Activated T-cell treated with anti-CD3 and anti-CD28 coated beads, Interleukin-2, amount 50 U/mL, for 24 hours (primary cell): ENCODE measurements at places on chromosomes 3 and 15.

DNA sequence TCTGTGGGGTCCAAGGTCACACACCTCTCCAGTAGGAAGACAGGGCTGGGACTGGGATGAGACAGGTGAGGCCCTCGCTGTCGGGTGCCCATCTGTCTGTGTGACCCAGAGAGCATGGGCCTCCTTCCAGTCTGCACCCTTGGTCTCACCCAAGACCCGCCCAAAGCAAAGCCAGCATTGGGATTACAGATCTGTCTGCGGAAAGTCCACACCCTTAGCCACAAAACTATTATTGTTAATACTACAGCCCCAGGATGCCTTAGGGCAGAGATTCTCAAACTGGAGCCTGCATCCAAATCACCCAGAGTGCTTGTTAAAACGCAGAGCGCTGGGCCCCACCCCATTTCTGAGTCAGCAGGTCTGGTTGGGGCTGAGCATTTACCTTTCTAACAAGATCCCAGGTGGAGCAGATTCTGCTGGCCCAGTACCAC, 58.5 kb upstream of the ZNF148 start:
- no peak for DNase-seq

- DNase-seq = no peak
Observed at GRCh38 chr3:143314251-143315093, 194.9 kb downstream of the CHST2 start.

- no peak for DNase-seq
Observed at GRCh38 chr3:28850186-28850585, 430.7 kb upstream of the RBMS3 start.

DNA sequence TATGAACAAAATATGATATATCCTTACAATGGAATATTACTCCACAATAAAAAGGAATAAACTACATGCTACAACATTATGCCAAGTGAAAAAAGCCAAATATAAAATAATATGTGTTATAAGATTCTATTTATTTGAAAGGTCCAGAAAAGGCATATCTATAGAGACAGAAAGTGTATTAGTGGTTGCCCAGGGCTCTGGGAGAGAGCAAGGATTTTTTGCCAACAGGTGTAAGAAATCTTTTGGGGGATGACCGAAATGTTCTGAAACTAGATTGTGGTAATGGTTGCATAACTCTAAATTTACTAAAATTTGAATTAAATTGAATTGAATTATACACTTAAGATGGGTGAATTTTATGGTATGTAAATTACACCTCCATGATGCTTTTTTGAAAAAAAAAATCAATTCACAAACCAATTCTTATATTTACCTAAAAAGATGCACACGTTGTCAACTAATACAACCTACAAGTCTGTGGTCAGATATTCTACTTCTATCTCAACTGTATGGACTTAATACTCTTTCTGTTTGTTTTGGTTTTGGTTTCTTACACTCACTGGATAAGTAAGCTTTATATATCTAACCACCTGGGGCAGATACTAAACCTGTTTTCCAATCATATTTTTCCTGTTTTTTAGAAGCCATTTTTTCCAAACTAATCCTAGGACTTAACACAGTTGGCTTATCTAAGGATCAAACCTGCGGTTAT, 75.8 kb downstream of the FBN1 start:
- DNase-seq = no peak

GRCh38 chr3:140219923-140220452, 285.0 kb downstream of the CLSTN2 start:
- no peak for DNase-seq

DNA sequence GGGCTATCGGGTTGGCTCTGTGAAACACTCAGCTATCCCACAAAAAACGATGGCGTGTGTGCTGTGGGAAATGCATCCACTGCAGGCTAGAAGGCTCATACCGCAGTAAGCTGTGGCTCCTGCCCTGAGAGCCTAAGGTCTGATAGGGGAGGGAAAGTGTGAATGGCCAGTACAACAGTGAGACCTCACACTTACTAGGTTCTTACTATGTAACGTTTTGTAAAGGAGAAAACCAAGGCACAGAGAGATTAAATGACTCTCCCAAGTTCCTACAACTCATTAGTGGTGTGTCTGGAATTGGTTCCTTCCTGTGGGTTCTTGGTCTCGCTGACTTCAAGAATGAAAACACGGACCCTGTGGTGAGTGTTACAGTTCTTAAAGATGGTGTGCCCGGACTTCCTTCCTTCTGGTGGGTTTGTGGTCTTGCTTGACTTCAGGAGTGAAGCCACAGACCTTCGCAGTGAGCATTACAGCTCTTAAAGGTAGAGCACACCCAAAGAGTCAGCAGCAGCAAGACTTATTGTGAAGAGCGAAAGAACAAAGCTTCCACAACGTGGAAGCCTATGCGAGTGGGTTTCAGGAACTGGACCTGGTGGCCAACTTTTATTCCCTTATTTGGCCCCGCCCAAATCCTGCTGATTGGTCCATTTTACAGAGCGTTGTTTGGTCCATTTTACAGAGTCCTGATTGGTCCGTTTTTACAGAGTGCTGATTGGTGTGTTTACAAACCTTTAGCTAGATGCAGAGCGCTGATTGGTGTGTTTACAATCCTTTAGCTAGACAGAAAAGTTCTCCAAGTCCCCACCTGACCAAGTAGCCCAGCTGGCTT, 161.7 kb downstream of the POLR2M start:
- no peak for DNase-seq

DNA sequence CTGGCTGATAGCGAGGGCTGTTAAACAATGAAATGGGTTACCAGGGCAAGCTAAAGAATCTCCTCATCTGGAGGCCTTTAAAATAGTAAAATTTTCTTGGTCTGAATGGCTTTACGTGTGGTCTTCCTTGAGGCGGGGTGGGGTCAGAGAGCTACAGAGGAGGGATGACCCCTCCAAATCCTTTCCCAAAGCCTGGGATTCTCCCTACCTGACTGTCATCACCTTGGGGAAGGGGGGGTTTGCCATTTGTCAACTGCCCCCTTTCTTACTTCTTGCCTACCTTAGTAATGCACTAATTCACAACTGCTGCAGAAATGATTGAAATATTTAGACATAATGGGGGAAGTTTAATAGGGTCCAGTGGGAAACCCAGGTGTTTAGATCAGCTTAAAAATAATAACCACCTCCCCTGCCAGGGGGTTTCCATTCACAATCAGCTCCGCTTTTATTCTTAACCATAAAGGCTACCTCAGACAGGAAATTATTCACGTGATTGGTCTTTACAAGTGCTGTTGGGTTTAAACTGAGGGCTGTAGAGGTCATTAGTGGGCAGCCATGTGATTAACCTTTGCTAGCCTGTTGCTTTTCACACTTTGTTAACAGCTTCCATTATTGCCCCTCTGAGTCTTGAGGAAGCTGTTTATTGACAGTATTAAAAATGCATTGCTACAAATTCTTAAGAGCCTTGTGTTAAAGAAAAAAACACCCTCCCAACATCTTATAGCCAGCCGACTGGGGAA, 276.5 kb upstream of the ATP11B start:
- DNase-seq = no peak

DNA sequence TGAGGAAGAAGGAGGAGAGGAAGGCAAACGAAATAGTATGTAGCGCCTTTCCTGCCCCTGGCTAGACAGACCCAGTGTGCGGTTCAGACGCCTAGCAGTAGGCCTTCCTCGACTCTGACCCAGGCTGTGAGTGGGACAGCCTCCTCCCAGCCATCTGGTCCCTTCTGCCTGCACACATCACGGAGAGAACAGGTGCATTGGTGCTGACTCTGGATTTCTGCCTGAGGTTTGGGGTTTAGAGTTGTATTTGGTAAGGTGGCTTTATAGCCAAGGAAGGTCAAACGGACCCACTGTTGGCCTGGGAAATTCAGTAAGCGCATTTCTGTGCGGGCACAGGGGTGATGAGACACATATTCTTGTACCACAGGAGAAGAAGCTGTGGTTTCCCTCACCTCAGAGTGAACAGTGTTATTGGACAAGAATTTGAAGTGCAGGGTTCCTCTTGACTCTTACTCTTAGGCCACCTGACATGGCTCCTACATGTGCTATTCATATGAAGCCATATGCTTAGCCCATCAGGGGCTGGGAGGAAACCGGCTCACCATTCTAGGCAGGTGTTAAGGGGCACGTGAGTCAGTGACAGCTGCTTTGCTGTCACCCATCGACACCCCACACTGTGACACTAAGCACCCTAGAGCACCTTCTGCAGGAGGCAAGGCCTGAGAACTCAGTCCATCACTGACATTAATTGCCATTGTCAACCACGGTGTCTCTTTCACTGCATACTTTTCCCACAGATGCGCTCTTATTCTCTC, 143.3 kb downstream of the CHDH start:
- DNase-seq = no peak

DNA sequence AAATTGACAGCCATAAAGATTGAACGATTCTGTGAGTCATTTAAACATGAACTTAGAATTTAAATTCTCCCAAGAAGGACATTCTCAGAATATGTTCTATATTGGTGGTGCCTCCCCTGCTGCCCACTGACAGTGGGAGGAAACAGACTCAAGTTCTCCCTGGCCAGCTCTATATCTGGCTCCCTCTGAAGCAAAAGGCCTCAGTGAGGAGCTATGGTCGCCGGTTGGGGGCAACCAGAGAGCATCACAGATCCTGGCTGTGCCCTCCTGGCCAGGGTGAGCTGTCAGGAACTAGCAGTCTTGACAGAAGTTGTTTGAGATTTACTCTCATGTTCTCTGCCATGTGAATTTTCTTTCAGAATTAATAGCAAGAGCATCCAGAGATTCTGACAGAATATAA, 285.5 kb downstream of the NTRK3 start:
- no peak for DNase-seq

DNA sequence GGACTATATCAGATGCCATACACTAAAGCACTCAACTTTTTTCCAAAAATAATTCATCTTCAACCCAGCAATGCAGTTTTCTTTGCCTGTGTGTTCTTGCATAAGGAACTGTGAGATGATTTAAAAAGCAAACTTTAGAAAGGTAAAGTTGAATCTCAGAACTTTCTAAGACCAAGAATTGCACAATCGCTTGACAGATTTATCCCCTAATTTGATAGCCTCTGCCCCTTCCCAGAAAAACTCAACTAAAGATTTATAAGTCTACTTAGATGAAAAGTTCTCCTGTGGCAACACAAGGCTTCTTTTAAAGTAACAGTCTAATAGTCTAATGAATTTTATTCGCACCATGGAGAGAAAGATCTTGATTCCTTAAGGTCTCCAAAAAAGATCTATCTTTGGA, 259.3 kb downstream of the MAGI1 start:
- no peak for DNase-seq

GRCh38 chr3:179949412-179949811, 87.3 kb downstream of the PEX5L start:
- no peak for DNase-seq

DNA sequence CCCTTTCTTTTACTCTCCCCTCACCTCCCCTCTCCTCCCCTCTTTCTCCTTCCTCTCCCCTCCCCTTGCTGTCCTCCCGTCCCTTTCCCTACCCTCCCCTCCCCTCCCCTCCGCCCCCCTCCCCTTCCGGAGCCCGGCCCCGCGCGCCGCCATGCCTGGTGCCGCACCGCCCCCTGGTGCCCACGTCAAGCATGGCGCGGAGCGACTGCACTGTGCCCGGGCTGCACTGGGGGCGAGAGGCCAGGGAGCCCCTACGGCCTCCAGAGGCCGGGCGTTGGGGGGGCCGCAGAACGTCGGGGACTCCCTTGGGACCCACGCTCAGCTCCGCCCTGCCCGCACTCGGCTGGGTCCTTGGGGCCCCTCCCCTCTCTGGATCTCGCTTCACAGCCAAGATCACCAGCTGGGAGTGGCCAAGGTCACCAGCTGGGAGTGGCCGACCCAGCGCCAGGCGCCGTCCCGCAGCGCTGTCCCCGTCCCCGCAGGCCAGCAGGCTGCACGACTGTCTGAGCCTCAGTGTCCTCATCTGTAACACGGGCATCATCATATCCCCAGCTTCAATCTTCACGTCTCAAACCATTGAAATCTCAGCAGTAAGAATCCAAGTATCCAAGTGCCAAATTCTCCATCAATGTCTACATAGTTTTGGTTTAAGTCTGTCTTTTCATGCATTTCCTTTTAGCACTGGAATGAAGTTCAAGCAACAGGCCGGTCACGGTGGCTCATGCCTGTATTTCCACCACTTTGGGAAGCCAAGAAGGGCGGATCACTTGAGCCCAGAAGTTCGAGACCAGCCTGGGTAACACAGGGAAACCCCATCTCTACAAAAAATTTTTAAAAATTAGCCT, 42.5 kb downstream of the TPRA1 start:
- peak; percentile 90 for DNase-seq

- no peak for DNase-seq
Observed at GRCh38 chr3:155995525-155996370, 124.6 kb upstream of the KCNAB1 start.

DNA sequence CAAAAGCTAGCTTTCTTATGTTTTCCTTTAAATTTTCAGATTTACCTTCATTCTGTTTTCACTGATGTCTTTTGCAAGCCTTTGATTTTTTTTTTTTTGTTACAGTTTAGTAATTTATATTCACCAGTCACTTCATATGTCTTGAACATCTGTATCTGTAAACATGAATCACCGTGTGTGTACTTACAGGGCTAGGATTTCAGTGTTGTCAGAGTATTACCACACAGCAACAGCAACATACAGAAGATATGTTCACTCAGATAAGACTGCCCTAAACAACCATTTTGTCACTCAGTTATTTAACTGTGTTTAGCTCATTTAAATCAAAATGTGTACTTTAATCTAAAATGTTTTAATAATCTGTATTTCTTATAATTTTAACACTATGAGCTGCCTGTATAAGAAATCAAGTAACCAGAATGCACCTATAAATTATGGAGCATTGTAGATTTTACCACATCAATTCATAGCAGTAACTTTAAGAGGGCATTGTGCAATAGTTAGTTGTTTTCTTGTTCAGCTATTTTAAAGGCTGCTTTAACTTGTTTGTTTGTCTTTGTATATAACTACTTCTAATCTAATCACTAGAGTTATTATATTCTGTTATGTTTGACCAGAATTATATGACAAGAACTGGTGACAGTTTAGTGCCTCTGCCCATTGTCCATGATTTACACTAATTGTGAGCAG, 50.4 kb downstream of the GHSR start:
- no peak for DNase-seq

GRCh38 chr3:160225176-160226025, at the start of gene C3orf80:
C3orf80 (plus strand) TSS chr3:160225422; CDS start chr3:160225636, 214 bp downstream.
- DNase-seq = peak; percentile 69

GRCh38 chr3:64070704-64071103, 47.4 kb upstream of the PSMD6 start:
- DNase-seq = no peak

GRCh38 chr3:104523136-104523535, 843.6 kb upstream of the ALCAM start:
- DNase-seq = no peak

DNA sequence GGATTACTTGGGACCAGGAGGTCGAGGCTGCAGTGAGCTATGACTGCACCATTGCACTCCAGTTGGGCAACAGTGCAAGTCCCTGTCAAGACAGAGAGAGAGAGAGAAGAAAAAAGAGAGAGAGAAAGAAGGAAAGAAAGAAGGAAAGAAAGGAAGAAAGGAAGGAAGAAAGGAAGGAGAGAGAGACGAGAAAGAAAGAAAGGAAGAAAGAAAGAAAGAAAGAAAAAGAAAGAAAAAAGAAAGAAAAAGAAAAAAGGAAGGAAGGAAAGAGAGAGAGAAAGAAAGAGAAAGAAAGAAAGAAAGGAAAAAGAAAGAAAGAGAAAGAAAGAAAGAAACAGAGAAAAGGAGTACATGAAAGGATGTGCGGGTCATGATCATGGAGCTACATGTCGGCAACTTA, 80.2 kb downstream of the ATP13A4 start:
- no peak for DNase-seq
